ENCODE measurements at places on chromosomes 5 and 9.

GRCh38 chr5:111926026-111926425 lies 169.0 kb upstream of the NREP start:
- no peak for DNase-seq

GRCh38 chr5:78653681-78654366 lies 5.3 kb upstream of the LHFPL2 start:
- no peak for DNase-seq

- no peak for DNase-seq
Observed at GRCh38 chr9:72292874-72293607, 72.0 kb downstream of the ZFAND5 start.

DNA sequence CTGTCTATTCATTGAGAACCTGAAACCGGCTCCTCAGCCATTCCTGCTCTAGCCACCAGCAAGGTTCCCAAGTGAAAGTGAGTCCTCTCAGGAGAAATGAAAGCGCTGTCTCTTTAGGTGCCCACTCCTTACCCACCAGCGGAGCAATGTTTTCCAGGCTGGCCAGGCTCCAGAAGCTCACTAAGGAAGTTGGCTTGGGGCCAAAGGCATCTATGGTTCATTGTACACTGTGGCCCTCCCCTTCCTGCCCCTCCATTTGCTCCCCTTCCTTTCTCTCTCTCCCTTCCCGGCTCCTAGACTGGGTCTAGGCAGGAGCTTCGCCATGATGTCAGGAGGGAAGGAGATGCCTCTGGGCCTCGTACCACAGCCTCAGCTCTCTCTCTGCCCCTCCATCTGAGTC lies 1.1 kb upstream of the GABRP start:
- no peak for DNase-seq

DNA sequence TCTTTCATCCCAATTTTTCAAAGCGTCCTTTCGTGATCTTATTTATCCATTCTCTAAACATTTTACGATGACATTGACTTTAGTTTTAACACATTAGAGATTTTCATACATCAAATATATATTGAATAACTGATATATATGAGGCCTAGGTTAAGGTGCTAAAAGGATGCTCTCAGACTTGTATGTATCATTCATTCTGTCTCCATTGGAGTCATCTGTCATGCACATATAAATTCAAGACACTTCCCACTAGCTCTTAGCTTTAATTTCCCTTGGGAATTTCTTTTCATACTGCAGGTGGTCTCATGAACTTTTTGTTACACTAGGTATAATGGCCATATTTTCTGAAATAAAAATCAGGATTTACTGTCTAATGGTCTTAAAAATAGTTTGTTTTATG lies 635.8 kb upstream of the C9orf72 start:
- no peak for DNase-seq

DNA sequence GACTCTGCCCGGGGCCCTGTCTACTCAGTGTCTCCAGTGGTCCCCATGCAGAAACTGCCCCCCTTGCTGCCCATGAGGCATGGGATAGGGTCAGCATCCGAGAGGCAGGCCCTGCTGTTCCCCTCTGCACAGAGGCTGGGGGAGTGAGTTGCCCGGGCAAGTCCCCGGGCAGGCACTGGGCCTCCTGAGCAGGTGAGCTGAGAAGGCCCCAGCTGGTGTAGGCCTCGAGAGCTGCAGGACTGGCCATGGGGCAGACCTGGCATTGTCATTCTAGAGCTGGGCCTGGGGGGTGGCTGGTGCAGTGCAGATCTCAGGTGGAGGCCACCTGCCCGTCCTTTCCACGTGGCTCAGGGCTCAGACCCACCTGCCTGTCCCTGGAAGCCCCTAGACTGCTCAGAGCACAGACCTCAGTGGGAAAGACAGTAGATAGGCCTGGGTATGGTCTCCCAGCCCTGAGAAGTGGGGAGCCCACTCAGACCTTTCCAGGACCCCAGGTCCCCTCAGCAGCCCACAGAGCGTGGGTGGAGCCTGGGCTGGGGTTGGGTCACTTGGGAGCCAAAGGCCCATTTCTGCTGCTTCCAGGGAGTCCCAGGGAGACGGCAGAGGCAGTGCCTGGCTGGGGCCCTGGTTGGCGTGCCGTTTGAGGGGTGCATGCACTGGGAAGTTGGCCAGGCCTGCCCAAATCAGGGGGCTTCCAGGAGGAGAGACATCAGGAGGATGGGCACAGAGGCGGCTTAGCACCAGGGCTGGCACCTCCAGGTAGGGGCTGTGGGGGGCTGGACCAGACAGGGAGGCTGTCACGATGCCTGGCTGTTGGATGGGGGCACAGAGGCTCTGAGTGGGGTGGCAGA lies 4.8 kb upstream of the NOTCH1 start:
- no peak for DNase-seq

GRCh38 chr5:176732306-176732705 lies 78.1 kb upstream of the UNC5A start:
- DNase-seq = no peak

GRCh38 chr5:35372482-35372881 lies 142.2 kb upstream of the PRLR start:
- DNase-seq = no peak

All from activated gamma-delta T cell treated with Interleukin-2 at 50 U/mL for 16 hours (primary cell).